Colonic mucosa (tissue), 4 donors: ENCODE measurements at places on chromosomes 1 and 21.

- DNase-seq = no peak
Measured at GRCh38 chr1:16521288-16521583, 7.2 kb upstream of the RNU1-1 start.

DNA sequence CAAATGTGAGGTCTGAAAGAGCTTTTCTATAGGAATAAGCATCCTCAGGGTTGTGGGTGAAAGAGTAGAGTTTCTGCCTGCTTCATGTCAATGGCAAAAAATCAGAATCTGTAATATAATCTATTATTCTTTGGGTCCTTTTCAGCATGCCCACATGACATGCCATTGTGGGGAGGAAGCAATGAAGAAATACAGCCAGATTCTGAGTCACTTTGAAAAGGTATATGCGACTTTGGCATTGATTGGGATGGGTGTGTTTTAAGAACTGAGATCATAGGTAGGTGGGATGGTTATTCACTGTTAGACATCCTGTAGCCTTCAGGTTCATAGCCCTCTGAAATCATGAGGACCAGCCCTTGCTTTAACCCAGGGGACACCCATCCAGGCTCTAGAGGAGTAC lies 1.8 kb downstream of the IL20 start:
- no peak for DNase-seq

- no peak for DNase-seq
Measured at GRCh38 chr1:56816909-56817308, 2.3 kb downstream of the FYB2 start.

DNA sequence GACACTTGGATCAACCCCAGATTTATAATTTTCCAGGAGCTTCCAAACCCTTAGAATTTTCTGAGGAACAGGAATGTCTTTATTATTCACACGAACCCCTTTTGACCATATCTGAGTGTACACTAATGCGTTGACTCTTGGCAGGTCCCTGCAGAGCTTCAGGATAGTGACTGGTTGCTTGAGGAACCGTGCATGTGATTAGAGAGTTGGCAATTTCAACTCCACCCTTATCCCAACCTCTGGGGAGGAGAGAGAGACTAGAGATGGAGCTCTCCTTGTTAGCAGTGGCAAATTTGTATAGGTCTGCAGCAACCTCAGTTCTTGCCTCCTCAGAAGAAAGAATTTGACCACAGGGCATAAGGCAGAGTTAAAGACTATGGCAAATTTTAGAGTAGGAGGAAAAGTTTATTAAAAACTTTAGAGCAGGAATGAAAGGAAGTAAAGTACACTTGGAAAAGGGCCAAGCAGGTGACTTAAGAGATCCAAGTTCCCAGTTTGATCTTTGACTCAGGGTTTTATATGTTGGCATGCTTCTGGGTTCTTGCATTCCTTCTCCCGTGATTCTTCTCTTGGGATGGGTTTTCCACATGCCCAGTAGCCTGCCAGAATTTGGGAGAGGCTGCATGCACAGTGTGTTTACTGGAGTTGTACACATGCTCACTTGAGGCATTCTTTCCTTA lies 93.8 kb upstream of the ETV3 start:
- peak; percentile 28 for DNase-seq

DNA sequence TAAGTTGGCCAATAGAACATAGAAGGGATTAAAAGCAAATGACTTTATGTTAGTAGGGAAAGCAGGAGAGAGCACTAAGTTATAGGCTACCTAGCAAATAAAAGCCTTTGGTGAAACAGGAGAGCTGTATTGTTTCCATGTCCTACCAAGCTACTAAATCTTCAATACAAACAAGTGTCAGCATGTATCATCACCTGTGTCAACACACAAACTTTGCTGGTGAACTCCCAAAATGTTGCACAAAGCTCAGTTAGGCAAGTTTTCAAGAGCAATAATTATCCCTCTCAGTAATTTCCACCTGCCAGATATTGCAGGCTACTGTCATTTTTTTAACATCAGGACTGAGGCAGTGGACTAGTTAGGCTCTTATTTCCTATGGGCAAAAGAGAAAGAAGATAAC lies 77.7 kb upstream of the ADAM30 start:
- DNase-seq = no peak

DNA sequence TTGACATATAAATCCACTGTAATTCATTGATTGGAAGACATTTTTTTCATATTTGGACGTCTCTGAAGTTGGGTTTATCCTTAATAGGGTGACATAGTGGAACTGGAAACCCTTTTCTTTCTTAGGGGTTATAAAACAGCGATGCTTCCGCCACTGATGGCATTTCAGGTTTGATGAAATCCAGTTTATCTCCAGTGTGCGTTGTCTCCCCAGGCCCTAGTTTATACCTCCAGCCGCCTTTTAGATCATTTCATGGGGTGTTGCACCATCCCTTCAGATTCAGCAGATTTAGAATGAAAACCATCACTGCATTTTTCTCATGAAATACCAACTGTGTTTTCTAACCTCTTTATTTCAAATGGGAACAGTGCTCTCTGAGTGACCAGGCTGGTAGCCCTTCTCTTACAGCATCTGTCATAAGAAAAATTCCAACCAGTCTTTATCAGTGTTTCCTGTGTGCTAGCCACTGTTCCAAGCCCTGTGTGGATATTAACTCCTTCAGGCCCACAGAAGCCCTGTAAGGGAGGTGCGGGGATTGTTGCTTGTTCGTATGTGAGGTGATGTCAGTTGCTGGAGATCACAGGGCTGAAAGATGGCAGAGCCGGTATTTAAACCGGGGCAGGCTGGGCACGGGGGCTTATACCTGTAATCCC lies 19.0 kb downstream of the H6PD start:
- DNase-seq = no peak
